EL (cell line): ENCODE measurements at places on chromosomes 5 and 9.
A peak's percentile ranks its signal among the peaks of the same experiment; 100 is the strongest.

GRCh38 chr9:136757328-136757727, 715 bp downstream of the LCN8 start:
- DNase-seq: no peak

GRCh38 chr5:137320056-137321045, 178.8 kb downstream of the SPOCK1 start:
- peak; percentile 73 for DNase-seq

- peak; percentile 93 for DNase-seq
Measured at GRCh38 chr9:38017149-38017884, 51.7 kb downstream of the SHB start.

- peak; percentile 60 for DNase-seq
Measured at GRCh38 chr5:9174446-9174845, 371.4 kb downstream of the SEMA5A start.

- DNase-seq: no peak
Measured at GRCh38 chr5:159697530-159697929, 218.8 kb upstream of the ADRA1B start.

DNA sequence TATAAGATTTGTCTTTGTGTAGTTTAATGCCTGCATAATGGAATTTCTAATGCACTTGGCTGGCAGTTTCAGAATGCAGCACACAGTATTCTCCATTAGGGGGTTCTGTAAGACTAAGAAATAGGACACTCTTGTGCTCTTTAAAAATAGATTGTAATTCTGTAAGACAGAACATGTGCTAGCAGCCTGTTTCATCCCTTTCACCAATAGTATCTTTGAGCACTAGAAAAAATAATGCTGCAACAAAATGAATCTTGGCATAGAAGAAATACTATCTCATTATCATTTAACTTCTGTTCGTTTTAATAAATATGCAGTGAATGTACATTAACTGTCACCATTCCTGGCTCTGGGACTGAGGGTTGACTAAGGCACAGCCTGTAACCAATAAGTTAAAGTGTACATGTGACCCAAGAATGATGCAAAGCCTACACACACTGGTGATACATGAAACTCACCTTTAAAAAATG, 23.8 kb upstream of the ZNF622 start:
- peak; percentile 50 for DNase-seq
